ENCODE measurements at places on chromosomes 3 and 15.

DNA sequence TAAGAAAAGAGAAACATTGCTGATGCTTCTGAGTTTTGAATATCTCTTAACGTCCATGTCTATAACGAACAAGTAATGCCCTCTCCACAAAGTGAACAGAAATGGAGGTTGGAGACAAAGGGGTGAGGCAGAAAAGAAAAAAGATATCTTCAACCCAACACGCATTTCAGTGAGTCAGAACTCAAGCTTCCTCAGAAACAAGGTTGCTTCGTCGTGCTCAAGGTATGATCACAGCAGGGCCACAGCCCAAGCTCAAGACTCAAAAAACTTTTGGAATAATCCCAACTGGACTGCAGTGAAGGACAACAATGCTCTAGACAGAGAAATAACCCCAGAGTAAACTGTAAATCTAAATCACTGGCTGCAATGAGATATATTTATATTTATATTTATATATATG is 18.9 kb downstream of the WNT5A start:
- no peak for DNase-seq

GRCh38 chr3:143831208-143831607 is 17.1 kb downstream of the SLC9A9 start:
- no peak for DNase-seq

- no peak for DNase-seq
Measured at GRCh38 chr3:11304175-11304574, 32.0 kb downstream of the ATG7 start.

DNA sequence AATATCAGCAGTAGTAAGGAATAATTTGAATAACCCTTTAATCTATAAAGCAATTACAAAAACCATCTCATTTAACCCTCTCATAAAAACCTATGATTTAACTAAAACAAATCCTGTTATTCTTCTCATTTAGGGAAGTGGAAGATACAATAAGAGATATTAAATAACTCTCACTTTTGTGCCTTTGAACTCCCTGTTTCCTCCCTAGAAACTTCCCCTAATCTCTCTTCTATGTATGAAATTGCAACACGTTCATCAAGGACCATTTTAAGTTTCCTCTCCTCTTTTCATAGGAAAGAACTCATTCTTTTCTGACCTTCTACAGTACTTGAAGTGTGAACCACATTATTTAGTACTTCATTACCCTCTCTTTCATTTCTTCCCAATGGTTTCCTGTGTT is 18.8 kb upstream of the FAM81A start:
- DNase-seq: no peak

DNA sequence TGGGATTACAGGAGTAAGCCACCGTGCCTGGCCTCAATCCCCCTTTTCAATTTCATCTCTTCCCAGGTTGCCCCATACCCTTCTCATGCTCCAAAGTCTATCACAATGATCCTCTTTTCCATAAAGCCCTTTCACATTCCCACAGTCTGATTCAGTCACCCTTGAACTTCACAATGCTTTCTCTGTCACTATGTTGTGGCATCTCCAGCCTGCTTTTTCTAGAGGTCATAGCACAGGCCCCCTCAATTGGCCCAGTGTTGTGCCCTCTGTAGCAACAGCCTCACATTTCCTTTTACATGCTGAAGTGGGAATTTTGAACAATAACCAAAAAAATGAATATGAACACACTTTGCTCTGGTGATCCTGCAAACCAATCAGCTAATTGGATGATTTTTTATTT is 21.5 kb downstream of the DRD3 start:
- no peak for DNase-seq

DNA sequence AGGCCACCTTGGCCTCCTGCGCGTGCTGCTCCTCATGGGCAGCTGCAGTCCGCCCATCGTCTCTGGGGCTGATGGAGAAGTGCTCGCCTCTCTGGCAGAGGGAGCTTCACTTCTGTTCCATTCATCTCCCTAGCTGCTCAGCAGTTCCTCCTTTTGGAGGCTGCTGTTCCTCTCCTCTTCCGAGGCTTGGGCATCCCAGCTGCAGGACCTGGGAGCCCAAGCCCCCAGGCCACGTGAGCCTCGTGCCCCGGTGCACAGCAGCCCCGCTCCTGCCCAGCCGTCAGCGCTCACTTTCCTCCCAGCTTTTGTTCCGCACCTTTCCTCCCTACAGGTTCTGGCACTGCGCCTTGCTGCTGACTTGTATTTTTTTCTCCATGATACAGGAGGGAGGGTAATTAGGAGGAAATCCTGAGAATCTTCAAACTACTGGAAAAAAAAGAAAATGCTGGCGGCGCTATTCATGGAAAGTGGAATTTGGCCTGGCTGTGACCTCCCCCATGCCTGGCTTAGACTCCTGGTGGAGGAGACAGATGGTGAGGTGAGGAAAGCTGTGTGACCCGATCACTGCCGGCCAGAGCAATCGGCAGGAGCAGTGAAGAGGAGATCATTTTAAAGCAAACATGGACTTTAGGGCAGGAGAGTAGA is 210.1 kb downstream of the CHST2 start:
- no peak for DNase-seq

- no peak for DNase-seq
Measured at GRCh38 chr3:154794391-154794790, 285.7 kb upstream of the MME start.

- DNase-seq: no peak
Measured at GRCh38 chr3:25074149-25074548, 353.9 kb upstream of the RARB start.

DNA sequence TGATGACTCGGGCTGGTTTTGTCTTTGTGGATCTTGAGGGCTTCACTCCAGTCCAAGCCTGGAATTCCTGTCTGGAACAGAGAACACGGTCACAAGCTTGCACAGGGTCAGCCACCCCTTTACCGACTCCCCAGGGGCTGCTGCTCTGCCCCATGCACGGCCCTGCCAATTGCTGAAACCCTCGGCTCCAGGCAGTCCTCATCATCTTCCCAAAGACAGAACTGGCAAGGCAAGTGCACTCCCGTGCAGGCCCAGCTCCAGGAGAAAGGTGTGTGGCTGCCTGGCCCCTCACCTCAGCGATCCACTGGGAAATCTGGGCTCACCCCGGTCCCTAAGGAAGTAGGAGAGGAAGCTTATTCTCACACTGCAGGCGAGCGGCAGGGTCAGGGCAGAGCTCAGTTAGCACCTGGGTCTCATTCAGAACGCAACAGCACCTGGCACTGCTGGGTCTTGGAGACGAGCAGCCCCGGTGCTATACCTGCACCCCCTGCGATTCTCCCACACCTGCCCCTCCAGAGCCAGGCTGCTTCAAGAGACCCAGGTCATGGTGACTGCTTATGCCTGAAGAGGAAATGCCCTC is 7.2 kb downstream of the MAP6D1 start:
- no peak for DNase-seq

- no peak for DNase-seq
Measured at GRCh38 chr3:186648851-186649250, 8.7 kb downstream of the FETUB start.

DNA sequence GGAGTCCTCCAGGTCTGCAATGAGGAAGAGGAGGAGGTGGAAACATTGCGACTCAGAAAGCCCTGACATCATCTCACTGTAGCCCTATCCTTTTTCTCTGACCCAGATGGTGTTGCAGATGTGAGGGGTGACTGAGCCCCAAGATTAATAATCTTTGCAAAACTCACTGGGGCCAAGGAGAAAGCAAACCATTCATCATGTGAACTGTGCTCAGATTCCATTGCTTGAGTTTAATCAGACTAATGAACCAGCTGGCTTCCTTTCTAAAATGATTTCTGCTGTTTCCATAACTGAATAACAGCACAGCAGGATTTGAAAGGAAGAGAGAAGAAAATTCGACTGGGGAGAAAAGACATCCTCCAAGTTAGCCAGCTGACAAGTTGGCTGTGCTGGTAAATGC is 13.4 kb upstream of the DGKG start:
- no peak for DNase-seq

DNA sequence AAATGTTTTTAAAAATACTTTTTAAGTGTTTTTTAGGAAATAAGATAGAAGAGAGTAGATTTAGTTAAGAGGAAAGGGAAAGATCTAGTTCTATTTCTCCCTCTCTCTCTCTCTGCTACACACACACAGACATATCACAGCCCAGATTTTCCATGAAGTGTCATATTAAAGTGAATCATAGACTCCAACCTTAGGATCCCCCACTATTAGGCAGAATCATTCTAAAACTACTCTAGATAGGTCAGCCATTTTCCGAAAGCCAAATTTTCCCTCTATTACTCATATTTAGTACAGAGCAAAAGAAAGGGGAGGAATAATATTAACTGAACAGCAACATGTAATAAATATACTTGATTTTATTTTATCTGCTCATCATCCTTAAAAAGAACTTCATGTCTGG is 45.1 kb upstream of the RSL24D1 start:
- no peak for DNase-seq

DNA sequence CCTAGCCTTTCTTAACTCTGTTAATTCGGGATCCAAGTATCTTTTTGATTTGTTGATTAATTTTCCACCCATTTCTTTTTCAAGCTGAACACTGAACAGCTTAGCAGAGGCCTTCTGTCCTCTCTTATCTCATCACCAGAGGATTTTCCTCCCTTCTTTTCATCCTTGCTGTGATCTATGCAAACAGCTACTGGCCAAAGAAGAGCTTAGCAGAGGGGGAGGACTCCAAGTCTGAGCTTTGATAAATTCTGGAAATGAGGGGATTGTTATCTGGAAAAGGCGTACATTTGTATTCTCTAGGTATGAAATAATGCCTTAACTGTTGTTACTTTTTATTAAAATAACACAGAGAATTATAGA is 13.4 kb downstream of the DZIP3 start:
- DNase-seq: no peak

GRCh38 chr3:46433841-46434240 is 26.8 kb downstream of the CCRL2 start:
- peak; percentile 51 for DNase-seq

DNA sequence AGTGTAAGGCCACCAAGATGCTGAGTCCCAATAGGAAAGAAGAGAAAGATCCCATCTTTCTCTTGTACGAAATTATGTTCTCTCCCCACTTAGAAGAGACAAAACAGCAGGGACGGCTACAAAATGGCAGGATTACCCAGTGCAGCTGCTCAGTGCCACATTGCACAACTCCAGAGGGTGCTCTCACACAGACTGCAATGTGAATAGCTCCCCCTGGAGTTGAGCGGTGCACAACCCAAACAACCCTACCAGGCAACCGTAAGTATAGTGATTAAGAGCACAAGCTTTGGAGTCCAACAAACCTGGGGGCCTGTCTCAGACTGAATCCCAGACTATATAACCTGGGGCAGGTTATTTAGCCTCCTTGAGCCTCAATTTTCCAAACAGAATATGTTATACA is 3.1 kb upstream of the BHLHE40 start:
- no peak for DNase-seq

- DNase-seq: no peak
Measured at GRCh38 chr15:69126054-69126469, 34.4 kb upstream of the GLCE start.

- DNase-seq: no peak
Measured at GRCh38 chr15:27254055-27254454, 283.1 kb downstream of the GABRG3 start.

- DNase-seq: no peak
Measured at GRCh38 chr3:55197021-55197420, 269.2 kb upstream of the LRTM1 start.

Measured in hematopoietic multipotent progenitor cell treated with erythropoietin and hydrocortisone succinate and interleukin-3 and kit ligand, for 17 days (in vitro differentiated cells).